Smooth muscle cell of the brain vasculature (primary cell): ENCODE measurements at places on chromosomes 4 and X.

GRCh38 chrX:10797466-10797865 is 177.1 kb upstream of the MID1 start:
- no peak for DNase-seq

DNA sequence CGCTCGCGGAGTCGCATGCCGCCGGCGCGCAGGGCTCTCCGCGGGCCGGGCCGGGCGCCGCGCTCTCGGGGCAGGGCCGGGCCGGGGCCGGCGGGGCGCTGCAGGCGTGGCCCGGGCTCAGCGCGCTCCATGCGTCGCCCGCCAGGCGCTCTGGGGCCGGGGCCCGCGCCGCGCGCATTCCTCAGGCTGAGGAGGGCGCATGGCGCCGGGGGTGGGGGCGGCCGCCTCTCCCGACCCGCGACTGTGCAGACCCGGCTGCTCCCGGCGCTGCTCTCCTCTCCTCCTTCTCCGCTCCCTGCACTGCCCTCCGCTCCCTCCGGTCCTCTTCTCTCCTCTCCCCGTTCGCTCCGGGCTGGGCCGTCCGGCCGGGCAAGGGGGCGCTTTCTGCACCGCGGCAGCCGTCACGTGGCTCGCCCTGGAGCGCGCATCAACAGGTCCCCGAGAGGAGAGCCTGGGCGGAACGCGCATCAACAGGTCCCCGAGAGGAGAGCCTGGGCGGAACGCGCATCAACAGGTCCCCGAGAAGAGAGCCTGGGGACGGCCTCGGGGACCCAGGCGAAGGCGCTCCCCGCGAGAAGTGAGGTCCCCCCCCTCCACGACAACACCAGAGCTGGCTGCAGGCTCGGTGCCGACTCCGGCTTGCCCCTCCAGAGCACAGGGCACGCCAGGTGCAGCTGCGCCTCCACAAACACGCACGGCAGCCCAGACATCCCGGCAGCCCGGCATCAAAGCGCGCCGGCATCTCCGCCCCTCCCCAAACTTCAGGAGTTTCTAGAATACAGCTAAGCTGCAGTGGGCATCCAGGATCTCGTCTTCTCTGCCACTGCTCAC is 12.9 kb downstream of the PPP2R3B start:
- no peak for DNase-seq

DNA sequence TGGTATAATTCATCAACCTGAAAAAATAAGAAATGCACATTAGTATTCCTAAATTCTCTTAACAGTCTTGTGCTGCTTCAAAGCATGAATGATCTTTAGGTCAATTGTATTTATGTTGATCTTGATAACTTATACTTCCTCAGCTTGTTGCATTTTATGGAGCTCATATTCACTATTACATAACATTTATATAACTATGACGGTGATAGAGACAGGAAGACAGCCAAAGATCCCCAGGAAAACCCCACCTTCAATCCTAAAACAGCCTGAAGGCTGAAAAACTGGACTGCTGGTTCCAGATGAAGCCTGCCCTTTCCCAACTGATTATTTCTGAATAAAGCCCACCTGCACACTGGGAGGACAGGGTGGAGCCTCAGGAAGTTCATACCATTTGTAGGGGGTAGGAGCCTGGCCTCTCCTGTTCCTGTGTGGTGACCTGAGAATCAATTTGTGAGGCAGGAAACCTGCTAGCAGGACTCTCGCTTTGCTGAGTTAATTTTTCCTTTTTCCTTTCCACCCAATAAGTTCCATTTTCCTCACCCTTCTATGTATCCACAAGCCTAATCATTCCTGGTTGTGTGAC is 30.5 kb downstream of the MAGEC1 start:
- no peak for DNase-seq

GRCh38 chr4:156193106-156193505 is 239.4 kb upstream of the CTSO start:
- DNase-seq: no peak

DNA sequence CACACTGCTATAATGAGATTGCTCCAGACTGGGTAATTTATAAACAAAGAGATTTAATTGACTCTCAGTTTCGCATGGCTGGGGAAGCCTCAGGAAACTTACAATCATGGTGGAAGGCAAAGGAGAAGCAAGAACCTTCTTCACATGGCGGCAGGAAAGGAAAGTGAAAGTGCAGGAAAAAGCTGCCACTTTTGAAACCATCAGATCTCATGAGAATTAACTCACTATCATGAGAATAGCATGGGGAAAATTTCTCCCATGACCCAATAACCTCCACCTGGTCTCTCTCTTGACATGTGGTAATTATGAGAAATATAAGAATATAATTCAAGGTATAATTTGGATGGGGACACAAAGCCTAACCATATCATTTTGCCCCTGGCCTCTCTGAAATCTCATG is 884.2 kb downstream of the GLUD2 start:
- no peak for DNase-seq

GRCh38 chr4:132614682-132615081 is 534.4 kb upstream of the PCDH10 start:
- DNase-seq: no peak
